Upper lobe of right lung (tissue), 1 donor: ENCODE measurements at places on chromosomes 11 and 22. TPM values are rescaled to one million over a fixed set of nuclear protein-coding genes. Genes with fewer than 3 reads are reported as not detected.

Gene GALNT18
- total RNA-seq: 55.5 TPM

Gene USP2
- total RNA-seq: 3.0 TPM

Gene SLC37A4
- 19.3 TPM for total RNA-seq

Gene NCAM1
- 4.2 TPM for total RNA-seq

Gene MAPK11
- 26.1 TPM for total RNA-seq

Gene TRIM64
- total RNA-seq: not detected

Gene FGF3
- not detected for total RNA-seq

- no peak for DNase-seq
- H3K4me1 ChIP-seq: no peaks in the 10 kb centered on the region
- no peak overlapping the region for H3K27ac ChIP-seq
- H3K27me3 ChIP-seq: peaks cover 6% of the 10 kb centered on the region
These were observed 112.5 kb upstream of the CLPB start for GRCh38 chr11:72546866-72547265.

- no peak overlapping the region for H3K27ac ChIP-seq
- H3K27me3 ChIP-seq: no peaks in the 10 kb centered on the region
- peaks cover 5% of the 10 kb centered on the region for H3K36me3 ChIP-seq
- peak; percentile 60 for DNase-seq
These were observed 22.4 kb upstream of the GNB1L start for GRCh38 chr22:19876941-19877625.

DNA sequence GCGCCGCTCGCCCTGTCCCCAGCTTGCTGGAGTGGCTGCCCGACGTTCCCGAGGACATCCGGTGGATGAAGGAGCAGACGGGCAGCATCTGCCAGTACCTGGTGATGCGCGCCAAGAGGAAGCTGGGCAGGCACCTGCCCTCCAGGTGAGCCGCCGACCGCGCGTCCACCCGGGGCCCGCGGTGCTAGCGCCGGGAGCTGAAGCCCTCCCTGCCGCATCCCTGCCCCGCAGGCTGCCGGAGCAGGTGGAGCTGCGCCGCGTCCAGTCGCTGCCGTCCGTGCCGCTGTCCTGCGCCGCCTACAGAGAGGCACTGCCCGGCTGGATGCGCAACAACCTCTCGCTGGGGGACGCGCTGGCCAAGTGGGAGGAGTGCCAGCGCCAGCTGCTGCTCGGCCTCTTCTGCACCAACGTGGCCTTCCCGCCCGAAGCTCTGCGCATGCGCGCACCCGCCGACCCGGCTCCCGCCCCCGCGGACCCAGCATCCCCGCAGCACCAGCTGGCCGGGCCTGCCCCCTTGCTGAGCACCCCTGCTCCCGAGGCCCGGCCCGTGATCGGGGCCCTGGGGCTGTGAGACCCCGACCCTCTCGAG lies 3.3 kb upstream of the CRACR2B start:
- no peak overlapping the region for H3K27ac ChIP-seq
- peaks cover 60% of the 10 kb centered on the region for H3K4me1 ChIP-seq
- DNase-seq: no peak
- H3K36me3 ChIP-seq: peaks cover 34% of the 10 kb centered on the region
- no peaks in the 10 kb centered on the region for H3K27me3 ChIP-seq
- H3K4me3 ChIP-seq: no peak overlapping the region

DNA sequence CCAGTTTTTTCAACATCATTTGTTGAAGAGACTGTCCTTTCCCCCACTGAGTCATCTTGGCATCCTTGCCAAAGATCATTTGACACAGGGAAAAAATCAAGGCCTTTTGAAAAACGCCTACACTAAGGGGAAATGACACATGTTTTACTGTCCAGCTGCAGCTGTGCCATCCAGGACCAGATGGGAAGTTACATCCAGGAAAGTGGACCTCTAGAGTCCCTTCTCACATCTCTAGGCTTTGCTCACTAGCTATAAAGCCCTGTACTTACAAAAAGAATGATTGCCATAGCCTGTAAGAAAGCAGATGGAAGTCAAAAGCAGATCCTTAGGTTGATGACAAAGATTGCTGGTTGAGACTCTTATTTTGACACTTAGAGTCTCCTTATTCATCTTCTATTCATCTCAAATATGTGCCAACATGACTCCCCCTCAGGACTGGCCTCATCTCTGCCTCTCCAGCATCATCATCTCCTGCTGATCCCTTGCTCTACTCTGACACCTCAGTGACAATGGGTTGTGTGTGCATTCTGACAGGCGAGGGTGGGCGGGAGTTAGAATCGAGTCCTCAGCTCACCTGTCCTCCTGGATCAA lies 22.8 kb downstream of the OSBP2 start:
- H3K36me3 ChIP-seq: no peaks in the 10 kb centered on the region
- no peak overlapping the region for H3K4me3 ChIP-seq
- H3K27ac ChIP-seq: no peak overlapping the region
- H3K4me1 ChIP-seq: no peaks in the 10 kb centered on the region

GRCh38 chr11:120703358-120704152 lies 192.0 kb downstream of the GRIK4 start:
- H3K27ac ChIP-seq: no peak overlapping the region
- no peaks in the 10 kb centered on the region for H3K36me3 ChIP-seq
- no peaks in the 10 kb centered on the region for H3K27me3 ChIP-seq

- no peaks in the 10 kb centered on the region for H3K4me1 ChIP-seq
- H3K4me3 ChIP-seq: no peak overlapping the region
- peak overlapping the region; percentile 65 for H3K27ac ChIP-seq
- DNase-seq: peak; percentile 76
- H3K27me3 ChIP-seq: no peaks in the 10 kb centered on the region
These were observed 91.8 kb downstream of the TBC1D22A start for GRCh38 chr22:46854125-46854870.

GRCh38 chr11:62340269-62340901 lies 3.1 kb downstream of the ASRGL1 start:
- H3K4me3 ChIP-seq: no peak overlapping the region
- H3K27me3 ChIP-seq: no peaks in the 10 kb centered on the region
- H3K4me1 ChIP-seq: peaks cover 15% of the 10 kb centered on the region
- no peaks in the 10 kb centered on the region for H3K36me3 ChIP-seq
- H3K27ac ChIP-seq: peak overlapping the region; percentile 38

DNA sequence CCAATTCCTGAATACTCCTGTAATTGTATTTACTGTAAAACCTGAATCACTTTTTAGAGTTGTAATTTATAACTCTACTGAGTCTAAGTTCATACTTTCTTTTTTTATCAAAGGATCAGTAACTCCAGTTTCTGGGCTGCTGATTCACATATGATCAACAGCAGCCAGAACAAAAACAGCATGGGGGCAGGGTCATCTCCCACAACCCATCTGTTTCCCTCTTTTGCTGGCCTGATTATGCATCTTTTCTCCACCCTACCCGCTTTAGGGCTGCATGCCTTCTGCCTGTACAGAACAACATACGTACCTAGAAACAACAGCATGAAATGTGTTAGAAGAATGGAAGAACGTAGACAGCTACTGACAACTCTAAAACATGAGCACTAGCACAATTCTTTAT lies 76.0 kb downstream of the MRTFA start:
- no peak overlapping the region for H3K27ac ChIP-seq
- no peak for DNase-seq
- no peak overlapping the region for H3K4me3 ChIP-seq
- no peaks in the 10 kb centered on the region for H3K4me1 ChIP-seq
- no peaks in the 10 kb centered on the region for H3K36me3 ChIP-seq

DNA sequence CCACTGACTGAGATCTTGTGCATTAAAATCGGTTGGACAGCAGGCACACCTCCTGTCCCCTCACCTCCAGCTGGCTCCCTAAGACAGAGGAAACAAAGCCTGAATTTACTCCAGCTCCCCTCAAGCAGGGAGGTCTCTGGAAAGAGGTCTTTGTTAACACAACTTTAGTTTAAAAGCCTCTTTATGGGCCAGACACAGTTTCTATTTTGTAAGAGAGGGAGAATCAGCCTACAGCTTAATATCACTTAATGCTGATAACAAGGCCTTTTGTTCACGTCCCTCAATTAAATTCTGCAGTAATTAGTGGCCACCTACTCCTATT lies 36.3 kb downstream of the PLEKHA7 start:
- no peaks in the 10 kb centered on the region for H3K36me3 ChIP-seq
- DNase-seq: no peak
- H3K4me1 ChIP-seq: peaks cover 7% of the 10 kb centered on the region
- no peak overlapping the region for H3K4me3 ChIP-seq
- no peaks in the 10 kb centered on the region for H3K27me3 ChIP-seq

- H3K27ac ChIP-seq: no peak overlapping the region
- no peaks in the 10 kb centered on the region for H3K4me1 ChIP-seq
- H3K4me3 ChIP-seq: no peak overlapping the region
- no peaks in the 10 kb centered on the region for H3K36me3 ChIP-seq
- no peak for DNase-seq
These were observed 94.2 kb downstream of the PTPRJ start for GRCh38 chr11:48074425-48075181.

DNA sequence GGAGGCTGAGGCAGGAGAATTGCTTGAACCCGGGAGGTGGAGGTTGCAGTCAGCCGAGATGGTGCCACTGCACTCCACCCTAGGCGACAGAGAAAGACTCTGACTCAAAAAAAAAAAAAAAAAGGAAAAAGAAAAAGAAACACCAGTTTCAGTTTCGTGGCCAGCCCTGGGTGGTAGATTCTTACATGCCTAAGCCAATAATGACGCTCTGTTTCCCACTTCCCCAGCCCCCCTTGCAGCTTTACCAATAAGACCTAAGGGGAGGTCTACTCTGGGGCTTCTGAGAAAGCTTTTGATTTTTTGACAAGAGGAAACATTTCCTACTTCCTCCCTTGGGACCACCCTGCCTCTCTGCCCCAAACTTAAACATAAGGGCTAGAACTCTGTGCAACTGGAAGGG lies 30.0 kb upstream of the PTPRJ start:
- no peak for DNase-seq
- no peaks in the 10 kb centered on the region for H3K27me3 ChIP-seq
- H3K27ac ChIP-seq: no peak overlapping the region
- H3K4me3 ChIP-seq: no peak overlapping the region
- no peaks in the 10 kb centered on the region for H3K36me3 ChIP-seq

GRCh38 chr11:110805756-110806155 lies 93.5 kb upstream of the ARHGAP20 start:
- no peaks in the 10 kb centered on the region for H3K36me3 ChIP-seq
- DNase-seq: no peak
- H3K4me3 ChIP-seq: no peak overlapping the region
- H3K27me3 ChIP-seq: no peaks in the 10 kb centered on the region
- H3K27ac ChIP-seq: no peak overlapping the region

GRCh38 chr11:90874281-90874680 lies 651.4 kb upstream of the CHORDC1 start:
- no peaks in the 10 kb centered on the region for H3K4me1 ChIP-seq
- no peaks in the 10 kb centered on the region for H3K27me3 ChIP-seq
- no peak overlapping the region for H3K27ac ChIP-seq
- no peak for DNase-seq
- no peaks in the 10 kb centered on the region for H3K36me3 ChIP-seq
- no peak overlapping the region for H3K4me3 ChIP-seq

DNA sequence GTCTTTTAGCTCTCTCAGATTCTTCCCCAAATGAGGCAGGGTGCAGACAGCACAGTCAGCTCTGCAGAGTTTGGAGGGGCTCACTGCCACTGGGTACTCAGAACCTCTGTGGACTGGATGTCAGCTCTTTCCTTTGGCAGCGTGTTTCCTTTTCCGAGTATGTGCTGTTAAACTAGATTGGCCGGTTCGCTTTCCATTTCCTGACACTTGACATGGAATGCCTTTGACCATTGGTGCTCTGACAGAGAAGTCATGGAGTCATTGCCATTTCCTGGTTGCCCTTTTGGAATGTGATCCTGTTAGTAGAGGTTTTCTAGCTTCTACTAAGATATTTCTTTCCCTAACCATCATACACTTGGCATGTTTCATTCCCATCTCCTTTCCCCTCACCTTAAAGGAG lies 86.7 kb downstream of the SWAP70 start:
- DNase-seq: no peak
- peaks cover 40% of the 10 kb centered on the region for H3K36me3 ChIP-seq

DNA sequence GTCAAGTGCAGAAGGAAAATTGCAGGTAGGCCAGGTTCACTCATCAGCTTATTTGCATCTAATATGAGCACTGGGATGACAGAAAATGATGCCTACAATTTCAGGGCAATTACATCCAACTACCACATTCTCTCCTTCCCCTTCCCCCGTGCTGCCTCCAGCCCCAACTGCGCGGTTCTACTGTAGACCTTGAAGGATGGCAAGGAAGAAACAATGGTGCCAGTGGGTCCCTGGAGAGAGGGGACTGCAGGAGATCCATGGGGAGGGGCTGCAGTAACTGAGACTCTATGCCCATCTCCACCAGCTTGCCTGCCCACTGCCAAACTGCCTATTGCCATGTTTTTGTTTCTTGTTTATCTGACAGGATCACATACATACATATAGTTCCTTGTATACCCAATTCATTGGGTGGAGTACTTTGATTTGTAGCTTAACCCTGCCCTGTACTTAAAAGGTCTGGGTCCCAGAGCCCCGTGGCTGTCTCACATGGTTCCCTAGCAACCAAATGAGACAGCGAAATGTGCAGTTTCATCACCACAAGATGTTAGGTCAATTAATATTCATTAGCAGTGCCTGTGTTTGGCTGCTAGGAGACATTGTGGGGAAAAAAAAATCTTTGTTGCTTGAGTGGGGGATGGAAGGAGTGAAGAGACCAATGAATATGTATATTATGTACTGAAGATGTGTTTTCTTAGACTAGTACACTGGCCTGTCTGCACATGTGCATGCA lies 253.5 kb upstream of the PLET1 start:
- no peaks in the 10 kb centered on the region for H3K27me3 ChIP-seq
- no peaks in the 10 kb centered on the region for H3K4me1 ChIP-seq

DNA sequence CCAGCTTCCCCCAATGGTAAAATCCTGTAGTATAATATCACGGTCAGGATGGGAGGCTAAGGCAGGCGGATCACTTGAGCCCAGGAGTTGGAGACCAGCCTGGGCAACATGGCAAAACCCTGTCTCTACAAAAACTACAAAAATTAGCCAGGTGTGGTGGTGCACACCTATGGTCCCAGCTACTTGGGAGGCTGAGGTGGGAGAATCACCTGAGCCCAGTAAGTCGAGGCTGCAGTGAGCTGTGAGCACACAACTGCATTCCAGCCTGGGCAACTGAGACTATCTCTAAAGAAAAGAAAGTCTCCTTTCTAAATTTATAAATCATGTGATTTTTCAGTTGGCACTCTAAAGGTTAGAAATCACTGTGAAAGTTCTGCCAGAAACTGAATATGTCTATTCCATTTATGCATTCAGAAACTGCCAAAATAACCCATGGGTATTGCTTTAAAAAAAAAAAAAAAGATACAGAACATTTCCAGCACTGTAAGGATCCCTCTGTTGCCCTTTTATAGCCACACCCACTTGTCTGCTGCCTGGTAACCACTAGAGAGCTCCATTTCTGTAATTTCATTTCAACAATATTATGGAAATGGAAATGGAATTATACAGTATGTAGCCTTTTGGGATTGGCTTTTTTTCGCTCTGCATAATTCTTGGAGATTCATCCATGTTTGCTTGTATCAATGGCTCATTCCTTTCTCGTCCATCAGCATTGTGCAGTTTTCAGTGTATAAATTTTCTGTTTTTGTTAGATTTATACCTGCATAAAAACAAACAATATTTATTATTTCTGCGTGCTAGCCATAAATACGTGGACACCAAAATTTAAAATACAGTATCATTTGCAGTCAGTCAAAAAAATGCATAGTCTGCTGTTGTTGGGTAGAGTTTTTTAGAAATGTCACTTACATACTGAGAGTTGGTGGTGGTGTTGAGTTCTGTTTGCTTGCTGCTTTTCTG lies 9.4 kb downstream of the CDC45 start:
- no peak overlapping the region for H3K27ac ChIP-seq
- DNase-seq: no peak
- H3K4me3 ChIP-seq: no peak overlapping the region
- no peaks in the 10 kb centered on the region for H3K4me1 ChIP-seq
- H3K36me3 ChIP-seq: no peaks in the 10 kb centered on the region

- H3K27me3 ChIP-seq: no peaks in the 10 kb centered on the region
- peak within 1 kb of the TSS; percentile 68 for H3K4me3 ChIP-seq
- no peaks in the 10 kb centered on the region for H3K36me3 ChIP-seq
- peak within 1 kb of the TSS; percentile 87 for H3K27ac ChIP-seq
These were observed at the start of gene PLAAT4 for GRCh38 chr11:63536669-63537292. TSS of gene PLAAT4 (plus strand) at chr11:63536808. CDS start at chr11:63536869, 61 bp downstream.
